ENCODE measurements at places on chromosomes 2 and 18.

DNA sequence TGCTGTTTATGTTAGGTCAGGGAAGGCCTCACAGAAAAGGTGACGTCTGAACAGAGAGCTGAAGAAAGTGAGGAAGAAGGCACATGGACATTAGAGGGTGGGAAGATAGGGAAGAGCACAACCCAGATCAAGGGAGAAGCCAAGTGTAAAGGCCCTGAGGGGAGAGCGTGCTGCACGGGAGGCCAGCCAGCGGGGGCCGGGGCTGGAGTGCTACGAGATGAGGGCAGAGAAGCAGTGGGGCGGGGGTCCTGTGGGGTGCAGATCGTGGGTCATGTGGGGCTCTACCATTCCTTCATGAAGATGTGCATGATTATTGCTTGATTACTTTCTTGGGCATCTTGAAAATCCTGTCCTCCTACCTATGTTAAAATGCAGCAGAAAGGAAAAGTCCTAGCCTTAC lies 50.8 kb downstream of the PROC start:
- DNase-seq: no peak

DNA sequence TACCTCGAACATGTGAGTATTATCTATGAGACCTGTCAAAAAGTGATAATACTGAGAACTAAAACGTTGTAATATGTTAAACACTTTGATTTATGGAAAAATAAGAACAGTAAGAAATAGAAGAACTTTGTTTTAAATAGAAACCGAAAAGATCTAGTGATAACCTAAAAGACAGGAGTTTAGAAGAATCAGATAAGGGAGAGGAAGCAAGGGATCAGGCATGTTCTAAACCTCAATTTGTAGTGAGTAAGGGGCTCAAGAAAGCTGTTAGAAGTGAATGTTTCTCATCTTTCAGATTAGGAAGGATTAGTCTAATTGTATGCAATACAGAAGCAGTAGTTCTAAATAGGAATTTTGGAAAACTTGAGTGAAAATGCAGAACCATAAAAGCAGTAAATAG lies 168.7 kb upstream of the MYO3B start:
- no peak for DNase-seq

- no peak for DNase-seq
Measured at GRCh38 chr2:15619076-15619475, 27.4 kb downstream of the DDX1 start.

GRCh38 chr2:110678457-110679336 lies 834 bp upstream of the BUB1 start:
- DNase-seq: peak; percentile 29

GRCh38 chr18:48938827-48939204 lies 11.9 kb downstream of the SMAD7 start:
- DNase-seq: no peak

Measured in left renal cortex interstitium (tissue), 4 donors.